HCEC 1CT (cell line): ENCODE measurements at places on chromosomes 3 and 15.

DNA sequence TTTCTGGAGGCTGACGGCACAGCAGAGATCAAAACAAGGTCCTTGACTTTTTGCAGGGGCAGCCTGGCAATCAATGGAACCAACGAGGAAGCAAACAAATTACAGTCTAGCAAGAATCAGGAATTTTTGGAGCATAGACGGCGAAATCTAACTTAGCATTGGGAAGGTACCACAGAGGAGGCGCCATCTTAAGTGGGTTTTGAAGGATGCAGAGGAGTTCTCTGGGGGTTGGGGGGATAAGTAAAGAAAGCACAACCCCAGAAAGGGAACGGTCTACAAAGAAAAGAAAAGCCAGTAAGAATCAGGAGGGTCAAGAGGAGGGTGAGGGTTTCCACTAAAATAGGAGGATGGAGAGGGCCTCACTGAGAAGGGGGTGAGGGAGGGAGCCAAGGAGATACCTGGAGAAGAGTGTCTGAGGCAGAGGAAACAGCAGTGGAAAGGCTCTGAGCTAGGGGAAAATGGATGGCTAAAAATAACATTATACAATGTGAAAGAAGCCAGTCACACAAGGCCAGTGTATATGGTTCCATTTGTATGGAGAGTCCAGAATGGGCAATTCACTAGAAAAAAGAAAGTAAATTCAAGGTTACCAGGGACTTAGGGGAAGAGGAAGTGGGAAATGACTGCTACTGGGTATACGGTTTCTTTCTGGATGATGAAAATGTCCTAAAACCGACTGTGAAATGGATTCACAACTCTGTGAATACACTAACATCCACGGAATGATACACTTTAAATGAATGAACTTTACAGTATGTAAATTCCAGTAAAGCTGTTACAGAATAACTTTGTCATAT, 25.2 kb upstream of the IQSEC1 start:
- DNase-seq, result no peak

- no peak for DNase-seq
Measured at GRCh38 chr15:64931381-64931780, 19.7 kb downstream of the ANKDD1A start.

- DNase-seq, result peak; percentile 85
Measured at GRCh38 chr15:48965972-48966371, 2.3 kb upstream of the SHC4 start.

DNA sequence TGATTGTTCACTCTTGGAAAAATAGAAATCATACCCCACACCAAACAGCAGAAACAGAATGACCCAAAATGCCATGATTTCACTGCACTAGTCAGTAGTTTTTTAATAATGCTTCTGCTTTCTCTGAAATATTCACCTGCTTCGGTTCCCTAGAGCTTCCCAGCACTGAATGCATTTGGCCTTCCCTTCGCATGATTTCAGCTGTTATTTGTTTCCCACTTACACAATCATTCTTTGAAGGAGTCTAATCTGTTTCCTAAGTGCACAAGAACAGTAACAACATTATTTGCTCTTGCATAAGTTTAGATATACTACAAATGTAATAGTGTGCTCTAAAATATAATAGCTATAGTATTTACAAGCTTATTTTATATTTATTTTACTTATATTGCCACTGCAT, 178.7 kb downstream of the STAC start:
- DNase-seq, result no peak

DNA sequence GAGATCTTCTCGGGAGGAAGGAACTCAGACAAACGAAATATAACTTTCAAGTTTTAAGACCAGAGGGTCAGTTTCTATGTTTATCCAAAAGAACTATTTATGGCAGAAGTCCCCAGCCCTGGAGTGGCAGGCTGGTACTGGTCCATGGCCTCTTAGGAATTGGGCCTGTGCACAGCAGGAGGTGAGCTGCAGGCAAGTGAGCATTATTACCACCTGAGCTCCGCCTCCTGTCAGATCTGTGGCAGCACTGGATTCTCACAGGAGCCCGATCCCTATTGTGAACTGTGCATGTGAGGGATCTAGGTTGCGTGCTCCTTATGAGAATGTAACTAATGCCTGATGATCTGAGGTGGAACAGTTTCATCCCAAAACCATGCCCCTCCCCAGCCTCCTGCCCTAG, 14.3 kb upstream of the HPS3 start:
- DNase-seq, result no peak

GRCh38 chr3:48501196-48501595, 2.8 kb downstream of the SHISA5 start:
- DNase-seq, result no peak

DNA sequence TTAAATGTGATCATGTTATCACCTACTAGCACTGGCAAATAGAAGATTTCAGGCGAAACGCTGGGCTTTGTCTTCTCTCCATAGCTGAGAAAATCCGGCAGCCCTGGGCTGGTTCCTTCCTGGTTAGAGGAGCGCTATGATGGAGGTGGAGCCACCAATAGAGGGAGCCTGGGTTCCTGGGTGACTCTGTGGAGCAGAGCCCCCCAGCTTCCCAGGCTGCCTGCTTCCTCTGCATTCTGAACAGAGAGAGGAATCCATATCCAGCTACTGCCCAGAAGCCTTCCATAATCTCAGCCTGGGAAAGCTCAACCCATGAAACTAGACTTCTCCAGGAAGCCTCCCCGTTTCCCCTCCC, 32.6 kb upstream of the IQSEC1 start:
- DNase-seq, result no peak

DNA sequence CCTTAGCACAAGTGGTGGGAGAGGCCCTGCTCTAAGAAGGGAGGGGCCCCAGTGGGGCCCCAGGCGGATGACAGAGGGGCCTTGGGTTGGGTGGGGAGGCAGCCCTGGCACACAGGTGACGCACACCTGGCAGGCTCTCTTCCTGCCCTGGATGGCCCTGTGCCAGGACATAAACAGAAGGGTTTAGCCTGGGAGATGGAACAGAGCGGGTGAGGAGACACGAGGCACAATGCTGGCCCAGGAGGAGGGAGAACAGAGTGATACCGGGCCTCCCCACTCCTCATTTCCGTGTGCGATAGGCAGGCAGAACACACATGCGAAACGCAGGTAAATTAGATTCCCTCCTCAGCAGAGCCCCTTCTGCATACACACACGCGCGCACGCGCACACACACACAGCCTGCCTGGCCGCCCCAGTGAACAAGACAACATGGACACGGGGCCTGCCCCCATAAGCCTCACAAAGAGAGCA, 39.8 kb downstream of the IDH2 start:
- no peak for DNase-seq

DNA sequence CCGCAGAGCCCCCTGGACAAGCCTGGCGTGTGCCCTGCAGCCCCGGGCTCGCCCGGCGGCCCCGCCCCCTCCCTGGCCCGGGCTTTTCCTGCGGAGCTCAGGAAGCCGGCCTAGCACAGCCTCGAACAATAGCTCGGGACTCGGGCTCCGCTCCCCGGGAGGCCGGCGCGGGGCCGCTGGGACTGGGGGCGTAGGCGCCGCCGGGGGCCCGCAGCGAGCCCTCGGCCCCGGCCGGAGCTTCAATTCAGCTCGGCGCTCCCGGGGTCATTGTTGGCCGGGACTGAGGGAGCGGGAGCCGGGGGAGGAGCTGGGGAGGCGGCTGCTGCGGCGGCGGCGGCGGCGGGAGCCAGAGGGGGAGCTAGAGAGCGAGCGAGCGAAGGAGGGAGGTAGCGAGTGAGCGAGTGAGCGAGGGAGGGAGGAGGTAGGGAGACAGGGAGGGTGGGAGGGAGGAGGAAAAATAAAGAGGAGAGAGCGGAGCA, 41.0 kb upstream of the ROPN1 start:
- peak; percentile 71 for DNase-seq

- DNase-seq, result peak; percentile 60
Measured at GRCh38 chr3:4417449-4417848, 49.6 kb downstream of the SUMF1 start.

- DNase-seq, result no peak
Measured at GRCh38 chr15:40976819-40977218, 23.5 kb downstream of the CHAC1 start.

GRCh38 chr15:63301088-63301487, 23.7 kb downstream of the APH1B start:
- DNase-seq, result no peak

DNA sequence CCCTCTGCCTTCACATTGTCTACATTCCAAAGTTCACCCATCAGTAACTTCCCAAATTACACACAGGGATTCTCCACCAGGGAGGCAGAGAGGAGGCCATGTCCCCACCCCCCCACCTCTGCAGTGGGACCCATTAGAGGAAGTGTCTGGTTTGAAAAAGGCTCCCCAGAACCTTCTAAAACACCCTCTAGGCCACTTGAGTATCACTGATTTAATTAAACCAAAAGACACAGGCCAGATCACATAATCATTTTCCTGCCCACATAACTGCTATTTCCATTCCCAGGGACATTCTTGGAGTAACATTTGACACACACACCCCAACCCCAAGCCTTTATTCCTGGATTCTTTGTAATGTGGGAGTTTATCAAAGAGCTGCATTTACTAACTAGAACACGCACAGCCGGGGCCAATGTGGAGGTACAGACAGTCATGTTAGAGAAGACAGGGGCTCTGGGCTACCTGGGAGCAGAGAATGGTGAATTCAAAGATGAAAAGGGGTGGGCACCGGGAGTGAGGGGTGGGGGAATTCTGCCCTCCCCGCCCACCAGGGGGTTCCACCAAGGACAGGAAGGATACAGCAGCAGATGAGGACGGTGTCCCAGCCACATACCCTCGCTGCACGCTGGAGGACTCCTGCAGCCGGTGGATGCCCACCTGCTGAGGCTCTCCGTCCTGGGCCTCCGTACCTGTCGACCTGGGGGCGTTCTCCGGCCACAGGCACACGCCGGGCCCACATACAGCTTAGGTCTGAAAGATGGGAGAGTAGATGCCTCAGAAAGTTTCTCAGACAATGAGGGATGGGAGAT, 201.4 kb upstream of the CTNNB1 start:
- DNase-seq, result no peak

DNA sequence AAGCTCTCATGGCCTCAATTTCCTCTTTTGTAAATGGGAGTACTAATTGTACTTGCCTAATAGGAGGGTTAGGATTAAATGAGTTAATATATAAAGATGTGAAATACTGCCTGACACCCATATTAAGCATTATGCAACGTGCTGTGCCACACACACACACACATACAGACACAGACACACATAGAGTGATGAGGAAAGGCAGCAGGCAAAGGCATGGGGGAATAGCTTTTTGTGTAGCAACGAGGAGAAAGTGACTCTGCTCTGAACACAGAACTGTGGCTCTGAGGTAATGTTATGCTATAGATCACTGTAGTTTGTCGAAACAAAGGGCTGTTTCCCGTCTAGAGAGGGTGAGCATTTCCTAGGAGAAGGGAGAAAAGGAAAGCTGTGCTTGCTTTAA, 233.3 kb upstream of the SLCO3A1 start:
- DNase-seq, result no peak

DNA sequence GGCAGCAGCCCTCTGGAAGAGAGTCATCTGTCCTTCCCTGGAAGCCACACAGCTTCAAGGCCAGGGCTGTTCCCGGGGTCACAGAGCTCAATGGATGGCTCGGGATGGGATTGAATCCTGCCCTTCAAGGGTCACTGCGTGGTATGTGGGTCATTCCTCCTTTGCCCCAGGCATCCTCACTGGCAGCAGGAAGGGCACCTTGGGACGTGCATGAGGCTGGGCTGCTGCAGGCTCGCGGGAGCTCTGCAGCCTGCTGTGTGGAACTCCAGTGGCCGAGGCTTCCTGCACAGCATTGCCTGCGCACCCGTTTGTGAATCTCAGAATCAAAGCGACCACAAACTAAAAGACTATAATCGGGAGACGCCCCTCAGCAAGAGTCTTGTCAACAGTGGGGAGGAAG, 60.7 kb downstream of the PCSK6 start:
- DNase-seq, result no peak

- no peak for DNase-seq
Measured at GRCh38 chr3:97765336-97765735, 778 bp downstream of the ARL6 start.

DNA sequence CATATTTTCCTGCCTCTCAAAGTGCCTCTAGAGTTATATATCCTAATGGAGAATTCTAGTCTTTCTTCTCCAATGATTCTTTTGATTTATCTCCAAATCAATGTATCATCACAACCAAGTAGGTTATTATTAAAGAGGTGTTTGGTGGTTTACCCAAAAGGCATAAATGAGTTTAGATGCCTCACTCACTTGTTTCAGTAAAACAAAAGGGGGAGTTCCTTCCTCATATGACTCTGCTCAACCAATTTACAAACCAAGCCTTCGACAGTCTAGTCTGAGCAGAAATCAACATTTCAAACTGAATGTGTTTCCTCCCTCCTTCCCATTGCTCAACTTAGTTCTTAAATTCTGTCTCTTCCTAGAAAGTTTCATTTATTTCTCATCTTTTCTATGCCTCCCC, 116.5 kb downstream of the TNIK start:
- DNase-seq, result no peak

- no peak for DNase-seq
Measured at GRCh38 chr15:58517682-58518525, 86.1 kb downstream of the LIPC start.

- DNase-seq, result no peak
Measured at GRCh38 chr3:177521305-177521704, 324.0 kb upstream of the TBL1XR1 start.

DNA sequence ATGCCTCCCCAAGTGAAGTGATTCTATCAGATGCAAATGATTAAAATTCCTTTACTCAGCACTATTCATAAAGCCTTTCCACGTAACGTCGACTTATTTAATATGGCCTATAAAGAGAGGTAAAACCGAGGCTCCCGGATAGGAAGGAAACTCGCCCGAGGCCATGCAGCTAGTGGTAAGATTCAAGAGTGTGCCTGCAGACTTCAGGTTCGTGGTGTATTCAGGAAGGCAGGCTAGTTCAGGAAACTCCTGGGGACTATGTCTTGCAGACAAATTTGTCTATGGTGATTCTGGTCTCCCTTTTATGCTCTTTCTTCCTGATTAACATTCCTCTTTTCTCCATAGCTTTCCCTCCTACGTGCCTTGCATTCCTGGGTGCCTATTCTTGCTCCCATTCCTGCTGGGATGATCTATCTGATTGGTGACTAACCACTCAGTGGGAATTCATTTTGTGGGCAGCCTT, 150.7 kb downstream of the SST start:
- DNase-seq, result peak; percentile 15
